ENCODE measurements at places on chromosomes 5 and 9.

- DNase-seq, result peak; percentile 35
These were observed 172.8 kb downstream of the ERCC6L2 start for GRCh38 chr9:96048104-96048955.

DNA sequence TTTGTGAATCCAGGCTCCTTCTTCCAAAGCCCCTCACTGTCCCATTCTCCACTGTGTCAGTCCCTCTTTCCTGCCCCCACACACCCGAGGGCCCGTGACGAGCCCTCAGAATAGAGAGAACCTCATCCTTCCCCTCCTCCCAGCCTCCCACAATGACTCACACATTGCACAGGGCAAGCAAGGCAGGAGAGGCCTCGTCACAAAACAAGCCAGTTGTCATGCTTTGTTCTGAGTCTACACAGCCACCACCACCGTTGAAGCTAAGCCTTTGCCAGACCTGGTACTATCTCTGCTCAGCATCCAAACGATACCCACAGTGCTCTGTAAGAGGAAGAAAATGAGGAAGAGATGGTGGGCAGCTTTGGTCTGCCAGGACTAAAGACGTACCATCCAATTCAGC, 142.2 kb upstream of the ZNF366 start:
- DNase-seq, result peak; percentile 16

GRCh38 chr5:140402258-140403074, 833 bp downstream of the ANKHD1 start:
- peak; percentile 60 for DNase-seq

DNA sequence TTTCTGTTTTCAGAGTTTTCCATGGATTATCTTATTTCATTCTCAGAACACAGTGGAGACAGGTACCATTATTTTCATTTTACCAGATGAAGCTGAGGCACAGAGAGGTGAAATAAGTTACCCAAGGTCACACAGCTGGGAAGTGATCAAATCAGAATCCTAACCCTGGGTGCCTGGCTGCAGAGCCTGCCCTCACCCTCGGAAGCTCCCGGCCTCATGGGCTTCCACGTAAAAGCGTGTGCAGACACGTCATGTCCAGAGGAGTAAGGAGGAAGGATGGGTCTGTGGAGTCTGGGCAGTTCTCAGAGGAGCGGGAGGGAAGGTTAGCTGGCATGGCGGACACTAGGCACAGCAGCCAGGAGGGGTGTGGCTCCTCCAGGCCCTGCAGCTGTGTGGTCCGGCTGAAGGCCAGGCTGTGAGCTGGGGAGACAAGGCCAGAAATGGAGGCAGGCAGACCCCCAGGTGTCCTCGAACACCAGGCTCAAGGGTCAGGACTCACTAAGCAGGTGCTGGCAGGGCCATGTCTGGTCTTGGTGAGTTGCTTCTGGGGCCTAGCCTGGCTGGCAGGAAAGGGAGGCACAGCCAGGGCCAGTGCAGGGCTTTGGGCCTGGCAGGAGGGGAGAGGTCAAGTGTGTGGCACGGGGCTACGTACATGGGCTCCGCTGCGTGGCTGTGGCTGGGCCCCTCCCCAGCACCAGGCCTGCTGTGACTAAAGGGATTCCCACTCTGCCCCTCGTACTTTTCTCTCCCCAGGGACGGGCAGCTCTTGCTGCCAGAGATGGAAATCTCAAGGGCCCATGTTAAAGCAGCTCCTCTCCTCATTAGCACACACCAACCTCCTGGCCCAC, 5.6 kb downstream of the TBC1D9B start:
- no peak for DNase-seq

DNA sequence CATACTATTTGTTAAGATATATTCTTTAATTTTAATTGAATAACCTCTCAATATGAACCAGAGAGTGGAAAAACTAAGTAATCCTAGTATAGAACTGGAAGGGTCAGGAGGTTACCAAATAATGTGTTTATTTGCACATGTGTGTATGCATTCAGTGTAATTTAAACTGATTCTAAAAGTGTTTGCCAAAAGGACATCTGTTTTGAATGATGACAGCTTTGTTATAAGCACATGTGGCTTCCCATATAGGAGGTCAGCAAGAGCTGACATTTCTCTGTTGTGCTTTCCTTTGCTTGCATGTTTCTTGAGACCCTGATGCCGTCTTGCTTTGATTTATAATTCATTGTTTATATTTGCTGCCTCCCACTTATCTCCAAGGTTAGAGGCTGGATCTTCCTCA, 383.4 kb downstream of the BRINP1 start:
- DNase-seq, result no peak

- no peak for DNase-seq
These were observed 32.3 kb upstream of the CDK5RAP2 start for GRCh38 chr9:120612218-120612617.

DNA sequence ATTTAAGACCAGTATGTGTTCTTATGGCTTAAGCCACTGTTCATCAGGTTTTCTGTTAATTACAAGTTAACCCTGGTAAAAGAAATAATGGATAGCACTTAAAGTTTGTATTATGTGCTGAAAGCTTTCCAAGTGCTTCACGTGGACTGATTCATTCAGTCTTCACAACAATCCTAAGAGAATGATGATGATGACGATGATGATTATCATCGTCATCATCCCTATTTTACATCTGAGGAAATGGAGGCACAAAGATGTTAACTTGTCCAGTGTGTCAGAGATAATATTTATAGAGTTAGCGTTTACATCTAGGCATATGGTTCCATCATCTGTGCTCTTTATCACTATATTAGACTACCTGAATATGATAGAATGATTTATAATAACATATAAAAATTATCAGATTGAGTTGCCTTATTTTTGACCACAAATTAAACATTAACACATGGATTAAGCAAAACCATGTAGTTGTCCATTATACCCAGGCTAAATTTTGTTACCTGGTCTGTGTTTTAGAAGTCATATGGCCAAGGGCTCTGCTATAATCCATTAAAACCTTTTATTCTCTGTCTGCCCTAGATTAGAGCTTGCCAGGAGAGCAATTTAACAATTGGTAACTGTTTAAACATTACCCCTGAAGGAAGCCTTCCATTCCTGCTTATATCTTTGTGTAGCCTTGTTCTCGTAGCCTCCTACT, 102.3 kb upstream of the MAP3K1 start:
- no peak for DNase-seq

- no peak for DNase-seq
These were observed 174.7 kb downstream of the PPP2R2B start for GRCh38 chr5:146703899-146704298.

DNA sequence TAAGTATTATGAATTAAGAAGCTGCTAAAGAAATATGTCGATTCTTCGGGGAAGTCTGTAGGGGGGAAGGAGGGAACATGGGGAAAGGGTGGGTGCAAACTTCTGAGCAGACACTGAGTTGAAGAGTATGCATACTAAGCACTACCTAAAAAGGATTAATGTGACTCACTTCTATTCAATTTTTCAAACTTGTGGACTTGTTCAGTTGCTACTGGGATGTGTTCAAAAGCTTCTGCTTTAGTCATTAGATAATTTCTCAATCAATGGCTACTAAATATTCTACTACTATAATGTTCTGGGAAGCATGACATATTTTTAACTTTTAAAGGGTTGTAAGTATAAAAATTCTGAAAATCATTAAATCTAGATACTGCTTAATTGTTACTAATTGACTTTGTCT, 109.7 kb upstream of the FER start:
- DNase-seq, result no peak

DNA sequence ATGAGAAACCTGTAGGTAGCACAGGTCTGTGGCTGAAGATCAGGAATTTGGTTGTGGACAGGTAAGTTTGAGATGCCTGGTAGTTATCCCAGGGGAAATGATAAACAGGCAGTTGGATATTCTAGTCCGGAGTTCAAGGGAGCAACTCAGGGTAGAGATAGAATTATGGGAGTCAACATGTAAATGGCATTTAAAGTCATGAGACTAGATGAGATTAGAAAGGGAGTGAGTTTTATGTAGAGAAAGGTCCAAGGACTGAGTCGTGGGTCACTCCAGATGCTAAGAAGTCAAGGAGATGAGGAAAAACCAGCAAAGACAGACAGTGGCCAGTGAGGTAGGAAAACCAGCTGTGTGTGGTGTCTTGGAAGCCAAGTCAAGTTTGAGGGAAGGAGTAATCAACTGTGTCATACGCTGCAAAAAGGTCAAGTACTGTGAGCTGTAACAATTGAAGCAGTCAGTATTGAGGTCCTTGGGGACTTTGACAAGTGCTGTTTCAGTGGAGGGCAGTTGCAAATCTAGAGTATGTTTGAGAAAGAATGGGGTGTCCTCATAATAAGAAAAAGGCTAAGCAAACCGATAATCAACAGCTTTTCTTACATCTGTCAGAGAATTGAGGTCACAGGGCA, 18.2 kb downstream of the GNPDA1 start:
- DNase-seq, result no peak

DNA sequence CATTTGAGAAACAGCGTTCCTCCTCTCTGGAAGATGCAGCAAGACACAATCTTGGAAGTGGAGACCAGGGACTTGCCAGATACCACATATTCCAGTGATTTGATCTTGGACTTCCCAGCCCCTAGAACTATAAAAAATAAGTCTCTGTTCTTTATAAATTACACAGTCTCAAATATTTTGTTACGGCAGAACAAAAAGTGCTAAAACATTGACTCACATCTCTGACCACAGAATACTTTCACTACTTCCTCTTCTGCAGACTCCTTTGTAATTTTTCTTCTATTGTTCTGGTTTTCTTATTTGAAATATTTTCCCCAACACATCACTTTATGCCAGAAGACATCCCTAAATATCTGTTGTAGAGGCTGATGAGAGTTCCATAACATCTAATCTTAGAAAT, 706.1 kb upstream of the CDH18 start:
- DNase-seq, result no peak

DNA sequence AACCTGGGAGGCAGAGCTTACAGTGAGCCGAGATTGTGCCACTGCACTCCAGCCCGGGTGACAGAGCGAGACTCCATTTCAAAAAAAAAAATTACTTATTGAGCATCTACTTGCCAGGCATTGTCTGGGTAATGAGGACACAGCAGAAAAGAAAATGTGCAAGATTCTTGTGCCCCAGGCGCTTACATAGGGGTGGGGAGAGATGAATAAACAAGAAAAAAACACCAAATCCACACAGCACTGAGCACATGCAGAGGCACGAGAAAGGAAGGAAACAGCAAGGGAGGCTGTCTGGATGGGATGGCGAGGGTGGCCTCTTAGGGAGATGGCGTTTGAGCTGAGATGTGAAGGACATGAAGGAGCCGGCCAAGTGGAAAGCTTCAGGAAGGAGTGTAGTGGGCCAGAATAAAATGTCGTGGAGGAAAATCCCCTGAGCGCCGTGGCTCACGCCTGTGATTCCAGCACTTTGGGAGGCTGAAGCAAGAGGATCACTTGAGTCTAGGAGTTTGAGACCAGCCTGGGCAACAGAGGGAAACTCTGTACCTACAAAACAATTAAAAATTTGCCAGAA, 13.9 kb downstream of the DYNC2I2 start:
- DNase-seq, result no peak

GRCh38 chr5:168128557-168128956, 162.9 kb upstream of the WWC1 start:
- no peak for DNase-seq

GRCh38 chr9:79976257-79977073, 404.7 kb downstream of the TLE4 start:
- no peak for DNase-seq

- no peak for DNase-seq
These were observed 157.6 kb upstream of the RAI14 start for GRCh38 chr5:34498572-34498971.

DNA sequence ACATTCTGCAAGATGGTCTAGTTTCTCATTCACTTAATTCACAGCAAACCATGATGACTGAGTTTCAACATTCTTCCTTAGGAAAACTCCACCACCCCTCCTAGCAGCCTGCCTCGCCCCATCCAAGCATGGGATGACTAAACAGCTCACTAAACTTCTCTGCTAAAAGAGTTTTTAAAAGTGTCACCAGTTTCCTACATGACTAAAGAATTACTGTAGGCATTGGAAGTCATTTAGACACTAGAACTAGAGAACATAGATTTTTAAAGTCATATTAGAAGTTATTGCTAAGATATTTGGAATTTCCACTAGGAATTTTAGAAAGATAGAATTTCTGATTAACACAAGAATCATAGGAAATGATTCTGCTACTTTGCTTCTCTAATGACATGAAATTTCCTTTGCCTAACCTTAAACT, 5.5 kb upstream of the ESM1 start:
- DNase-seq, result no peak

DNA sequence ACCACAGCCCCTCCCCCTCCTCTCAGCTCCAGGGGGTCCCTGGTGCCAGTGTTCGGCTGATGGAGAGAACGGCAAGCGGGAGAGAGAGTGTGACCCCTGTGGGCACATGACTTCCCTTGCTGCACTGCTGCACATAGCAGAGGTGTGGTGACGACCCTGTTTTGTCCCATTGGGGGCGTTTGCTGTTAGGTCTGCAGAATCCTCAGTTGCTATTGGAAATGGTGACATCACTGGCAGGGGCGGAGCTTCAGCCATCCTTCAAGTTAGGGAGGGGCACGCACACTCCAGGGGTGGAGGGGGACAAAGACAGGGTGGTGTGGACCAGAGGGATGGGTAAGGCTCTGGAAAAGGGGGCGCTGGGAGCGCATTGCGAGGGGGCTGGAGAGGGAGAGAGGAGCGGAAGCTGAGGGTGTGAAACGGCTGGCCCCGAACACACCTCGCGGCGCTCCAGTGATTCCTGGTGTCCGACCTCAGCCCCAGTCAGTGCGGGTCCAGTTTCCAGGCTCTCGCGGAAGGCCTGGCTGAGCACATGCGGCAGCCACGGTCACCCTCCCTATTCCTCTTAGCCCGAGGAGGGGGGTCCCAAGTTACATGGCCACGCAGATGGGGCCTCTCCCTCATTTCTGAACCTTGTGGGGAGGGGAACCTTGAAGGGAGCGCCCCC, 764 bp upstream of the GRIN1 start:
- peak; percentile 80 for DNase-seq

DNA sequence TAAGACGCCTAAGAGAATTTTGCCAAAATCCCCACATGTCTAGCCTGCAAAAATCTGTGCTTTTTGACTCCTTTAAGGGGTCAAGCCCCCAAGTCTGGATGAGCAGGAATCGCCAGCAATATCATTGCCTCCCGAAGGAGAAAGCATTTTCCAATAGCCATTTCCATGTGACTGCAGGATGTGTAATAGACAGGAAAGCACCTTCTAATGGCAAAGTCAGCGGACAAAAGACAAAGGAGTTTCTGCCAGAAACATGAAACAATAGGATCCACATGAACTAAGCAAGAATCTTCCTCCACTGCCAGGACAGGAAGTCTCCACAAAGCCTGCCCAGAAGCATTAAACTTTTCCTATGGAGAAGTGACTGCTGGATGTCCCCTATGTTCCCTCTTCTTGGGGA, 177.1 kb upstream of the PCSK5 start:
- DNase-seq, result no peak

GRCh38 chr9:37061768-37062167, 27.7 kb upstream of the PAX5 start:
- no peak for DNase-seq

DNA sequence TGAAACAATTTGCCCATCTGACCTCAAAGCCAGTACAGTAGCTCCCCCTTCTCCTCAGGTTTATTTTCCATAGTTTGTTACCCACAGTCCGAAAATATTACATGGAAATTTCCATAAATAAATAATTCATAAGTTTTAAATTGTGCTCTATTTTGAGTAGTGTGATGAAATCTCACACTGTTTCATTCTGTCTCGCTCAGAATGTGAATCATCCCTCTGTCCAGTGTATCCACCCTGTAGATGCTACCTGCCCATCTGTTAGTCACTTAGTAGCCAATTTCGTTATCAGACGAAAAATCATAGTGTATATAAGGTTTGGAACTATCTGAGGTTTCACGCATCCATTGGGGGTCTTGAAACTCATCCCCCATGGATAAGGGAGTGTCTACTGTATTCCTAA, 100.7 kb upstream of the IL7R start:
- no peak for DNase-seq

- DNase-seq, result no peak
These were observed 54.1 kb downstream of the GDA start for GRCh38 chr9:72203205-72203803.

Data from head of caudate nucleus (tissue), 42 donors.